ENCODE measurements at places on chromosomes 16 and 17.

GRCh38 chr16:85428899-85429775 lies 184.0 kb upstream of the GSE1 start:
- DNase-seq, result no peak

DNA sequence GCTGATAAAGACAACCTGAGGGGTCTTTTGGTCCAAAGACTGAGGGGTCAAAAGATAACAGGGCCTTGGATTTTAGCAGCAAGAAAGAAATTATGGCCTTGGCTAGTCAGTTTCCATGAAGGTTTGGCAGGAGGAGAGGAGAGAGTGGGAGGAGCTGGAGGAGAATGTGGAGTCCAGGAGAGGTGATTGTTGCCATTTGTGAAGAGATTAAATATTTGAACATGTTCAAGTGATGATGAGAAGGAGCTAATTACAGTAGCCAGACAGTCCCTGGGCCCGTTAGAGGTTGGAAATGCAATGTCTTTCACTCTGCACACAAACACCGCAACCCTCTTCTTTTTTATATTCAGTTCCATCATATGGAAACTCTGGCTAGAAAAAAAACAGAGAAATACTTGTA lies 68.6 kb downstream of the TNRC6C start:
- DNase-seq, result no peak

DNA sequence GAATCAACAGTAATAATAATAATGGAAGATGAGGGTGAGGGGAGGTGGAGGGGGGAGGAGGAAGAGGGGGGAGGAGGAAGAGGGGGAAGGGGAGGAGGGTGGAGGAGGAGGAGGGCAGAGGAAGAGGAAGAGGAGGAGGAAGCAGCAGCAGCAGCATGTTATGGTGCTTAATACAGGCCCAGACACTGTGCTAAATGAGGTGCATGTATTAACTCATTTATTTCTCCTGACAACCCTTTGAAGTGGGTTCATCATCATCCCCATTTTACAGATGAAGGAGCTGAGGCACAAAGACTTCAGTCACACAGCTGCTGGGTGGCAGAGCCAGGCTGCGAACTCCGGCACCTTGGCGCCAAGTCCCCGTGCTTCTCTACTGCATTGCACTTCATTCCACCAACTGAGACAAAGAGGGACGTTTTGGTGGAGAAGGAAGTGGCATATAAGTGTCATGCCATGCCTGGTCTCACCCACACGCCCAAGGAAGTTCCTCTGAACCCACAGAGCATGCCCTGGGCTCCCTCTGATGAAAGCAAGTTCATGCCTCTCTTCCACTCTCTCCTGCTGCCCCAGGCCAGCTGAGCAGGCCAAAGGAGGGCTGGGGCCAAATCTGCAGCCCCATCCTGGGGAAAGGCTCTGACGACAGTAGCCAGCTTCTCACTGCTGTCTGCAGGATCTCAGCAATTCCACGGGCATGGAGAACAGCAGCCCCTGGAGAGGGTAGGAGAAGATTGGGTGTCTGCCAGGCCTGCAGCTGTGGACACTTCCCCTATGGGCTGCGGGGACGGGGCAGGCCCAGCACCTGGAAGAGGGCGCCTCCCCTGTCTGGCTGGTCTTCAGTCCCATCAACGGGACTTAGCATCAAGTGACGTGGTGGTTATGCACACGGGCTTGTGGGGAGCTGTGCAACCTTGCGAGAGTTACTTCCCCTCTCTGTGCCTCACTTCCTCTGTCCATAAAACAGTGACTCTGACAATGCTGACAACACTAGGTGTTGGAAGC lies 21.8 kb downstream of the XYLT1 start:
- DNase-seq, result no peak

DNA sequence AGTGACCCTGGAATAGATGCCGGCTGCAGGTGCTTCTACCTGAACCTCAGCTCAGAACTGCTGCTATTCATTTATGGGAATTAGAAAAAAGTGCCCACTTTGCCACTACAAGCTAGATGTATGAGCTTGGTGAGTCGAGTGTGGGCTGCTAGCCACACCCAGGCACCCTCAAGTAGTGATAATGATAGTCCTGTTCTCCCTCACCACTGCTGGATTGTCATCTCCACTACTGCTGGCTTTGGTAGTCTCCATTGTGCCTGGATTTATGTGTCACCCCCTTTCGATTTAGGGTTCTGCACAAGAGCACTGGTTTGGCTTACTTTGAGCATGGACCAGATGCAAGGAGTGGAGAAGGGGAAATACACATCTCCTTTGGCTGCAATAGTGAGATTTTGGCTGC lies 73.0 kb upstream of the N4BP1 start:
- no peak for DNase-seq

DNA sequence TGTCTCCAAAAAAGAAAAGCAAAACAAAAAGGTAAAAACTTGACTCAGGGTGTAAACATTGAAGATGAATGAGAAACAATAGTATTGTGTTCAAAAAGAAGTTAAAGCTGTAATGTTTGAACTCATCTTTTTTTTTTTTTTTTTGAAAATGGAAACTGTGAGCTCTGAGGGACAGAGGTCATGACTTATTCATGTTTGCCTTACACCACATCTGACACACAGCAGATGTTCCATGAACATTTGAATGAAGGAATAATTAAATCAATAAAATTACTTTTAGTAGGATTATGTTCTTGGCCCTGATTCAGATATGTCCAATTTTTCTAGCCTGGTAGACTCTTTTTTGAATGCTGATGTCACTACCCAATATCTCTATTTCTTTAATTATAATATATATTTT lies 95.7 kb upstream of the MED13 start:
- DNase-seq, result no peak

- no peak for DNase-seq
Observed at GRCh38 chr17:70205401-70205800, 36.1 kb downstream of the KCNJ2 start.

- DNase-seq, result no peak
Observed at GRCh38 chr16:77662246-77662645, 60.1 kb upstream of the NUDT7 start.

GRCh38 chr16:55152875-55153390 lies 171.1 kb upstream of the IRX6 start:
- no peak for DNase-seq

DNA sequence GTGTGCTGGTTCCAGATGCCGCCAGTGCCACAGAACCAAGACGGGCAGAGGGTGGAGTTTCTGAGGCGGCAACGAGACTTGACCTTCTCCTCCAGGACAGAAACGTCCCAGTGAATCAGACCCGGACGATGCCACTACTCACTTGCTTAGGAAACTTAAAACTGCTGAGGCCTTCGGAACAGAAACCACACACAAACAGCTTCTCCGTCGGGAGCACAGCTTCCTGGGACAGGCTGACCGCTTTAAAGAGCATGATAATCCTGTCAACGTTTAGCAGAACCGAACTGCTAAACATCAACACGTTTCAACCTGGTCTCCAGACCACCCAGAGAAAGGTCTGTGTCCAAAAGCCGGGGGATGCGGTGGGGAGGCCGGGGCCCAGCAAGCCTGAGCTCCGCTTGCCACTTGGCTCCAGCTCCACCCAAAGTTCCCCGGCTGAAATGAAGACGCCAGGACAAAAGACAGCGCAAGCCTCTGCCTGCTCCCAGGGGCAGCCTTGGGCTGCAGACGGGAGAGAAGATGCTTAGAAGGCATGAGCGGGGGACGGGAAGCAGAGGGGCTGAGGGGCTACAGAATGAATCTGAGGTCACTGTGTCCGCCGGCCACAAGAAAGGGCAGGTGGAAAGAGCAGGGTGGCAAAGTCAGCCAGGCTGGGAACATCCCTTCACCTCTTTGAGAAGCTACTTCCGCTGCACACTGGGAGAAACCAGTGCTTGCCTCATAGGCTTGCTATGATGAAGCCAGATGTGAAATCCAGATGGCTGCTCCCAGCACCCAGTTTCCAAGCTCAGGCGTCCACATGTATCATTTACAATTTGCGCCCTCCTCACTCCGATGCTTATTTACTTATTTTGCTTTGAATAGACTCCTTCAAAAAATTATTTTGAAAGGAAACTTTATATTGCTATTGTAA lies 69.0 kb downstream of the MRM3 start:
- DNase-seq, result peak; percentile 30

DNA sequence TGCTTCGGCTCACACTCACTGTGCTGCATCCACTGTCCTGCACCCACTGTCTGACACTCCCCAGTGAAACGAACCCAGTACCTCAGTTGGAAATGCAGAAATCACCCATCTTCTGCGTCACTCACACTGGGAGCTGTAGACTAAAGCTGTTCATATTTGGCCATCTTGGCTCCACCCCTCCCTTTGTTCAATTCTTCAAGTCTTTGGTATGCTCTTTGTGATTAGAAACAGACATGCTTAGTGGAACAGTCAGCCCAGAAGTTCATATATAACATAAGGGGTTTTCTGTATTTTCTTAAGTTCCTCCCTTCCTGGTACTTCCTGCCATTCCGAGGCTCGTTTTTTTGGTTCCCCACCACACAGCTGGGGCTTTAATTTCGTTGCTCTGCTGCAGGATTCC lies 398.5 kb upstream of the DYNLRB2 start:
- no peak for DNase-seq

- DNase-seq, result no peak
Observed at GRCh38 chr17:49931416-49932137, 37.4 kb upstream of the DLX4 start.

- DNase-seq, result no peak
Observed at GRCh38 chr17:28646039-28646754, 1.2 kb upstream of the BLTP2 start.

DNA sequence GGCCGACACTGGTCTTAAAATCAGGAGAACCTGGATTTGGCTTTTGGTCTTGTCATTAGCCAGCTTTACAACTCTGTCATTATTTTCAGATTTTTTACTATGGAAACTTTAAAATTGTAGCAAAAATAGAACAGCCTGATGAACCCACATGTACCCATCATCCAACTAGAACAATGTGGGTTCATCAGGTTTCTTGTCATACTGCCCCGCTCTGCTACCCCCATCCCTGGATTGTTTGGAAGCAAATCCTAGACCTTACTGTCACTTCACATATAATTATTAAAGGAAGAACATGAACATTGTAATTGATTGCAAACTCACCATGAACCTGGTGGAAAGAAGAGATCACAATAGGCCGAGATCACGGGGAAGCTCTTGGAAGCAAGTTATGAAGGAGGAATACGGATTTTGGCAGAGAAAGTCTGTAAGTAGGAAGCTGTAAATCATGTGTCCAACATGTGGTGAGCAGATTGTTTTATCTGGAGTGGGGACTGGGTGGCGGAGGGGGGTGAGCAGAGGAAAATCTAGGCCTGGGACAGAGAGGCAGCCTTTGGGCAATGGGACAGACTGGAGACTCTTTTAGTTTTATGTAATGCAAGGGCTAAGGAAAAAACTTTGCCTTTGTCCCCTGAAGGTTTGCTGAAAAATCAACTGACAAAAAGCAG lies 67.0 kb downstream of the PITPNC1 start:
- DNase-seq, result peak; percentile 74

- no peak for DNase-seq
Observed at GRCh38 chr16:26026709-26027450, 335.1 kb downstream of the HS3ST4 start.

DNA sequence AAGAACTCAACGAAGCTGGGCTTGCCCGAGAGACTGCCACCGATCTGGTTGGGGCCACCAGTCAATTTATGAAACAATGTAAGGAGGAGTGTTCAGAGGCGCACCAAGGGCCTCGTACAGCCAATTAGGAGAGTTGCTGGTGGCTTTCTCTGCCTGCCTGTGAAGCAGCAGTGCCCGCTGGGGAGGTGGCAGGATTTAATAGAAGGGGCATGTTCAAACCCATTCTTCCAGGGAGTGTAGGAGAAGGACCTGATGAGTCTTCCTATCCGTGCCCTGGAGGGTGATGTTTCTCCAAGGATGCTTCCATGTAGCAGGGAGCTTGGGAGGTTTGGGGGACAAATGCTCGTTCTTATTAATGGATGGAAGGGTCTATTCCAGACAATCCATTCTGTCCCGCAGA lies 178.4 kb downstream of the CCDC182 start:
- no peak for DNase-seq

GRCh38 chr17:16214190-16215001 lies 938 bp downstream of the NCOR1 start:
- DNase-seq, result peak; percentile 25

GRCh38 chr16:86067936-86068335 lies 169.0 kb downstream of the IRF8 start:
- no peak for DNase-seq

GRCh38 chr16:17084130-17084529 lies 386.6 kb downstream of the XYLT1 start:
- no peak for DNase-seq

GRCh38 chr16:26500326-26500725 lies 566.4 kb upstream of the C16orf82 start:
- no peak for DNase-seq

GRCh38 chr17:56445692-56446411 lies 147.6 kb upstream of the NOG start:
- no peak for DNase-seq

DNA sequence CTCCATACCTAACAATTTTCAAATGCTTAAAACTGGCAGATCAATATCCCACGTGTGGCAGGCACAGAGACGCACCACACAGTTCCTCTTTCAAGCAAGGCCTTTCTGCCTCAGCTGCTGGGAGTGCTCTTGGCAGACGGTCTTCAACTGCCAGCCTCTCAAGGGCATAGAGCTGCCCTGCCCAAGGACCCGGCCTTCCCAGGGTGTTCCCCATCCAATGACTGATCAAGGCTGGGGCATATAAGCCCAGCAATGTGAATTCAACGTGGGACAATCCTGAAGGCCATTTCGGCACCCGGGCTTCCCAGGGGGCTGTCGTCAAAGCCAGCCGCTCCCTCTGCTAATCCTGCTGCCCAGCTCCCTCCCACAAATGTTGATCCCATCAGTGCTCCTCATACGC lies 107.1 kb downstream of the STX8 start:
- DNase-seq, result no peak

DNA sequence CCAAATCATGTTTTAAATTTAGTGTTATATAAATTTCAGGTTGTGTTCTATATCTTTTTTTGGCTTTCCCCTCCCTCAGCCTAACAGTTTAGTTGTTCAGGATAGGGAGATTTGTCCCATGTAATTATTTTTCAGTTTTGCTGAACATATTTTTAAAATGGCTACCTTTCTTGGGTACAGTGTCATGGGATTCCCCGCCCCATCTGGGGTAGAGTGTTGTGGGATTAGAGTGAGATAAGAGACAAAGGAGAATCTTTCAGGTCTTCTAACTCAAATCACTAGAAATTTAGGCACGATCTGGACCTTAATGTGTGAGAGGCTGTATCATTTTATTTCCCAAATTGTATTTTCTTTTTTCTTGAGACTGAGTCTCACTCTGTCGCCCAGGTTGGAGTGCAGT lies 24.8 kb downstream of the NFAT5 start:
- no peak for DNase-seq

DNA sequence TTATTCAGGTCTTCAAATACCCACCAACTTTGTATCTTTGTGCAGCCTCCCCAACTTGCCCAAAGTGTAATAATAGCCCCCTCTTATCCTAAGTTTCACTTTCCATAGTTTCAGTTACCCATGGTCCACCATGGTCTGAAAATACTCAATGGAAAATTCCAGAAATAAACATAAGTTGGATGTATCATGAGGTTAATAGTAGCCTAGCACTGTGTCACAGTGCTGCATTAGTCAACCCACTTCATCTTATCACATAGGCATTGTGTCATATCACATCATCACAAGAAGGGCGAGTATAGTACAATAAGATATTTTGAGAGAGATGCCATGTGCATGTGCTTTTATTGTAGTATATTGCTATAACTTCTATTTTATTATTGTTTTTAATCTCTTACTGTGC lies 21.9 kb downstream of the OMG start:
- no peak for DNase-seq
